ENCODE measurements at places on chromosomes 4 and X.

DNA sequence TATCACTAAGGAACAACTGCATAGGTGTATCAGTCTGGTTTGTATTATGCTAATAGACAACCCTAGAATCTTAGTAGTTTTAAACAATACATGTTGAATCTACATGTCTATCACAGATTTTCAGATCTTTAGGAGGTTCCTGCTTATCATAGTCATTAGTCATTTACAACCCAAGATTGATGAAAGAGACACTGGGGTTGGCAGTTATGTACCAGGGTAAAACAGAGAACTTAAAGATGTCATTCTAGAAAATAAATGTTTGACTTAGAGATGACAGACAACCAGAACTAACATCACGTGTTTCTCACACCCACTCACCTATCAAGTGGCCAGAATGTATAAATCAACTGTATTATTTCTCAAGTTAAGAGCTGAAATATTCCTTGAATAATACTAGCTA lies 181.9 kb downstream of the PABPC4L start:
- DNase-seq = no peak

DNA sequence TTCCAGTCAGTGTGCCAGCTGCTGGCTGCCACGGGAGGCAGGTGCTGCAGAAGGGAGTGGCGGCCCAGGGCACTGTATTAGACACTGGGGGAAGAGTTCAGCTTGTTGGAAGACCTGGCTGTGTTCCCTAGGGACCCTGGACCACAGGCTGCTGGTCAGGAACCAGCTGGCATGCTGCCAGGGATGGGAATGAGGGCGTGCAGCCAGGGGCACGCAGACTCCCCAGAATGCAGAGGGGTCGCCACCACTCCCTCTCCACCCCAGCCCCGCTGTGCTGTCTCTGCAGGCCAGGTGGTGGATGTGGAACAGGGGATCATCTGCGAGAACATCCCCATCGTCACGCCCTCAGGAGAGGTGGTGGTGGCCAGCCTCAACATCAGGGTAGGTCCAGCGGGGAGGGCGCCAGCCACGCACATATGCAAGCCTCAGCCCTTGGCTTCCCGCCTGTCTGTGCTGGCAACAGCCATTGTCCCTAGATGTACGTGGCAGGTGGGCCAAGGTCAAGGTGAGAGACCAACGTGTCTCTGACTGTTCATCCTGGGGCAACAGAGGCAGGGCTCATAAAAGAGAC lies 12.3 kb downstream of the ABCD1 start:
- DNase-seq = no peak

GRCh38 chrX:153862369-153863250 lies 23.4 kb downstream of the L1CAM start:
- DNase-seq = no peak

GRCh38 chr4:121860121-121860520 lies 10.2 kb downstream of the BBS7 start:
- no peak for DNase-seq

- DNase-seq = no peak
These were observed 117.6 kb downstream of the MAB21L2 start for GRCh38 chr4:150699599-150699998.

GRCh38 chrX:10611441-10612090 lies 8.8 kb downstream of the MID1 start:
- DNase-seq = no peak
